Neural crest cell (in vitro differentiated cells): ENCODE measurements at places on chromosomes 1 and 21.

- DNase-seq: no peak
Measured at GRCh38 chr21:14917762-14918161, 147.0 kb downstream of the NRIP1 start.

DNA sequence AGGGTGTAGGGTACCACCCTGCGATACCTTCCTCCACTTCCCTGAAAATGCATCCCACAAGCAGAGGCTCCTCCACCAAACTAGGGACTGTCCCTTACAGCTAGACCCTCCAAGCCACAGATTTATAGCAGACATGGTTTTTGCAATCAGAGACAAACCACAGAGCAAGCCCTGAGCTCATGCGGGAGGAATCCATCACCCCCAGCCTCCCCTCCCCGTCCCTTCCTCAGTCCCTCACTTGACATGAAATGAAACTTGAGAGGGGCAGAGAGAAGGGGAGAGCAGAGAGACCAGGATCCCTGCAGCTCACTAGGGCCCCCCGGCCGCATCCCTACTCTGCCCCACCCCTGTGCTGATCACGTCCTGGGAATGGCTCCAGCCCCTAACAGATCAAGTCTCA is 94.9 kb downstream of the MRPL37 start:
- no peak for DNase-seq

GRCh38 chr1:5465281-5465711 is 526.9 kb downstream of the NPHP4 start:
- no peak for DNase-seq

DNA sequence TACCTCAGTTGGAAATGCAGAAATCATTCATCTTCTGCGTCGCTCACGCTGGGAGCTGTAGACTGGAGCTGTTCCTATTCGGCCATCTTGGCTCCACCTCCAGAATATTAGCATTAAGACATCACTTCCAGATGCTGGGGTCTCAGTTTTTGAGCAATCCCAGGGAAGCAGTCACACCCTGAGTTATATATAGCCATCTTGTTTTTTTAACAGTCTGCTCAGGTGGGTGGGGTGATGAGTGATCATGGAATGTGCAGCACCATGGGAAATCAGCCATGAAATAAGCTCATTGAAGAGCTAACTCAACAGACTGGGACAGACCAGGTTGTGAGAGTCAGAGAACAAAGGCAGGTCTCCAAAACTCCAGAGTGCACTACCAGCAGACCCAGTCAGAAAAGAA is 27.0 kb upstream of the HMGB4 start:
- DNase-seq: no peak

DNA sequence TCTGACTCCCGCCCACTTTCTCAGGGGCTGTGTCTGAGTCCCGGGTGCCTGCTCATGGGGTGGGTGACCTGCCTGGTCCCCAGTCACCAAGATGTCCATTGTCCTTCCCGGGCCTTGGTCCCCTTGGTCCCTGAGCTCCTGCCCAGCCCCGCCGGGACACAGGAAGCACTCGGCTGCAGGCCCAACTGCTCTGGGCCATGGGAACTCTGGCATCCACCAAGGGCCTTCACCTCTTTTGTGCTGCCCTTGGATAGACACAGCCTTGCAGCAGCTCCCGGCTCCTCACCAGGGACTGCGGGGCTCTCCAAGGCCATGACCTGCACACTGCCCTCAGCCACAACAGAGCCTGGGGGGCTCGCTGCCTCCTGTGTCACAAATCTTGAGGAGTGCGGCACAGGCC is 22.1 kb upstream of the MX1 start:
- DNase-seq: no peak

DNA sequence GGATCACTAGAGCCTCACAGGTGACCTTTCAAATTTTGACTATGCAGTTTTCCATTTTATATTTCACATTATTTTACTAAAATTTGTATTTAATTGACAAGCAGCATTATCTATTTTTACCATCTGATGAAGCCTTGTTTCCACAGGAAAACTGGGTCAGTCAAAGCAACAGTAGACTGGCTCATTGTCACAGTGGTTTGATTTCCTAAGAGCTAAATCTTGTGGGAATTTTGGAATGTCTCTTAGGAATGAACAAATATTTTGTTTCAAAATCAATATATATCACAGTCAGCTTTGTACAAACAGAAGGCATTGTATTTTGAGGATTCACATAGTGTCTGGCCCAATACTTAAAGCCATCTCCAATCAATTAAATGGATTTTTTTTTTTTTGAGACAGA is 152.6 kb upstream of the RNPC3 start:
- DNase-seq: no peak

DNA sequence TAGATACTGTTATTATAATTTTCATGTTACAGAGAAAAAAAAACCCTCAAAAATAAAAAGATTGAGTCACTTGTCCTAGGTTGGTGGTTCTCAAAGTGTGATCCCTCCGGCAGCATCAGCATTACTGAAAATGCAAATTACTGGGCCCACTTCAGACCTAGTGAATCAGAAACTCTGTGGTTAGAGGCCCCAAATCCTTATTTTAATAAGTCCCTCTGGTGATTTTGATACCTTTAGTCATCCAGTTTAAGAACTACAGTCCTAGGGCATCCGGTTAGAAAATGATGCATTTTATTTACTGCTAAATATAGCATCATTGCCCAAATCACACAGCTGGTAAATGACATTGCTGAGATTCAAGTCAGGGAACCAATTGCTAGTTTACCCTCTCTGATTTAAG is 203.7 kb upstream of the RUNX1 start:
- no peak for DNase-seq

GRCh38 chr21:46543306-46543705 is 61.6 kb downstream of the S100B start:
- DNase-seq: no peak

DNA sequence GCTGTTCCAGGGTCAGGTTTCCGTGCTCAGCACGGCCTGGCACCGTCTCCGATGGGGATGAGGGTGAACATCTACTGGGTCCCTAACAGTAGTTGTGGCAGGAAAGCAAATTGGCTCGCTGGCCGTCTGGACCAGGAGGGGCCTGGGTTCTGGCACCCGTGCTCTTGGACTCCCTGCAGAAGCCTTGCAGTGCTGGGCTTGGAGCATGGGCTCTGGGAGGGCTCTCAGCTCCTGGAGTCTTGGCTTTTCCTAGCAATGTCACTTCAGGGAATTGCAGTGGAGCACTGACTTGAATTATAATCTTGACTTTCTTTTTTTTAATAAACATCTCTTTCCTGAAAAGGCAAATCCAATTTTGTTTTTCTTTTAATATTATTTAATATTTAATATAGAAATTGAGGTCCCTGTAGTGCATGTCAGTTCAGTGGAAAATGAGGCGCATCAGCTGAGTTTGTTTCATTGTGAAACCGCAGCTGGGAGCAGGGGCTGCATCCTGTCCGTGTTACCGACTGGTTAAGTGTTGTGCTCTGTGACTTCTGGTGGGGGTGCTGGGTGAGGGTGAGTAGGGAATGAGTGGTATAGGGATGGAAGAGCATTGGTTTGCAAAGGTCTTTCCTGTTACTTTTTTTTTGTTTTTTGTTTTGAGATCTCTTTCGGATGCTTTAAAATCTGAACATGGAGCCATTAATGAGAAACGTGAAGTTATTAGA is 64.1 kb downstream of the PEX14 start:
- no peak for DNase-seq

DNA sequence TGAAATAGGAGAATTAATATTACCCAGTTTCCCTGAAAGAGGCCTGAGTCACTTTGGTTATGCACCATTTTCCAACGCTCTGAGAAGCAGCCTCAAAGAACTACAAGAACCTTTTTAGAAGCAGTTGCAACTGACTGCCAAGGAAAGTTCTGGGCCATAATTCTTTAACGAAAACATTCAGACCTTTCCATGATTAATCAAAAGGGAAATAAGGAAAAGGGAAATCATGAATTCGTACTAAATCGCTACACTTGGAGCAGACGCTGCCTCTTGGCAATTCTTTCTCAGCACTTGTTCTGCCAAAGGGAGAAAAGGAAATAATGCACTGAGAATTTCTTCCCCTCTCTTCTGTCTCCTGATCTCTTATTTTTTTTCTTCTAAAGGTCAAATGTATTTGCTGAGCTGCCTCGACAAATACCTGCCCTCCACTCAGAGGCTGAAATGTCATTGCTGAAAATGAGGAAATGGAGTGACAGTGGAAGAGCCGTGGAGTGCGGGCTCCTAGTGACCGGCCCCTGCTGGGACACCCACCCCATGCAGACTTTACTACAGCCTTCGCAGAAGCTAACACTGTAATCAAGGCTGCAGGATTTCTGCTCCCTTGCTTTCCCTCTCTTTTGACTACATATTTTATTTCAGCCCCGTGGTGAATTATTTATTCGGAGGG is 67.9 kb upstream of the GALNT2 start:
- DNase-seq: no peak

- DNase-seq: no peak
Measured at GRCh38 chr1:24639881-24640280, 3.2 kb upstream of the SRRM1 start.

DNA sequence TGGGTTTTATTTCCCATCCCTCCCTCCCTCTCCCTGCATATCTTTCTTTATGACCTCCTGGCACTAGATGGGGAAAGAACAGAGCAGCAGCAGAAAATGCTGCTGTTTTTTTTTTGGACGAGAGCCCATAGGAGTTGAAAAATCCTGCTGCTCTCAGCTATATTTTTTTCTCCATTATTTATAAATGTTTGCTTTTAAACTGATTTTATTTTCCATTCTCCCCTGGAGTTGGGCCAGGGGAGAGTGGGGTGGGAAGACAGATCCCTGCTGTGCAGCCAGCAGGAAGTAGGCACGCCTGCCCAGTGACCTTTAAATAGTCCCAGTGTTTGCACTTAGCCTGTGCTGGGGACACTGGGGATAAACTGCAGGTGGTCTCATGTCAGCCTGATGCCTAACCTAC is 17.4 kb downstream of the SFT2D2 start:
- no peak for DNase-seq

GRCh38 chr1:156914440-156914856 is 6.0 kb upstream of the LRRC71 start:
- DNase-seq: no peak

DNA sequence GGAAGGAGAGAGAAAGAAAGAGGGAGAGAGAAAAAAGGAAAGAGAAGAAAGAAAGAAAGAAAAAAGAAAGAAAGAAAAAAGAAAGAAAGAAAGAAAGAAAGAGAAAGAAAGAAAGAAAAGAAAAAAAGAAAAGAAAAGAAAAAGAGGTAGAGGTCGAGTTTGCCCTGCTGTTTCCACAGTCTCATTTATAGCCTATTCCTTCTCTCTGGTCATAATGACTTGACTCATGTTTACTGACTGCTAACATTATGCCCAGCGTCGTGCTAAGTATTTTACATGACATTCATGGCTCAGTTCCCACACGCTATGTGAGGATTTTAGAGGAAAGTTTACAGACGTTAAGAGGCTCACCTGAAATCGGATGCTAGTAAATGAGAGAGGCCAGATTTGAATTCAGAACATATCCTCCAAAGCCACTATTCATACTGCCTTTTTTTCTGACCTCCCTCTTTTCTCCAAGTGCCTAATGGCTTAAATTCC is 263.0 kb downstream of the TNR start:
- no peak for DNase-seq

GRCh38 chr1:6519491-6519934 is 28.0 kb upstream of the PLEKHG5 start:
- no peak for DNase-seq

- DNase-seq: no peak
Measured at GRCh38 chr1:169048043-169048442, 58.4 kb upstream of the ATP1B1 start.

DNA sequence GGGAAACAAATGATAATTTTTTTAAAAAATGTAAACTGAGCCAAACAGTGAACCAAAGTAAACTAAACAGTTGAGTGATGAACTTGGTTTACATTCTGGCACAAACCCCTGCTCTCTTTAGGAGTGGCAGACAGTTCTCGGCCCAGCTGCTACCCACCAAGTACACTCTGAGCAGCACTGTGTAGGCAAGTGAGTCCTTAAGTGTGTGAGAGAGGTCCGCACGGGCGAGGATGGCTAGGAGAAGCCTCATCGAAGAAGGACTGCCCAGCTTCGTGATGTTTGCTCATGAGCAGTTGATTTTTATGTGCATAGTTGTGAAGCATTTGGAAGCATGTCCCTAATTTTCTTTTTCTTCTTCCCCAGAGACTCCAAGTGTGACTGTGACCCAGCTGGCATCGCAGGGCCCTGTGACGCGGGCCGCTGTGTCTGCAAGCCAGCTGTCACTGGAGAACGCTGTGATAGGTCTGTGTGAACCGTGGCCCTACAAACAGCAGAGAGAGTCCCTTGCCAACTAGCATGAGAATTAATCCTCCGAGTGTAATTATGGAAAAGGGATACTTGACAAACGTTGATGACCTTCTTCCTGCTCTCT is 32.1 kb downstream of the LAMC2 start:
- DNase-seq: no peak

DNA sequence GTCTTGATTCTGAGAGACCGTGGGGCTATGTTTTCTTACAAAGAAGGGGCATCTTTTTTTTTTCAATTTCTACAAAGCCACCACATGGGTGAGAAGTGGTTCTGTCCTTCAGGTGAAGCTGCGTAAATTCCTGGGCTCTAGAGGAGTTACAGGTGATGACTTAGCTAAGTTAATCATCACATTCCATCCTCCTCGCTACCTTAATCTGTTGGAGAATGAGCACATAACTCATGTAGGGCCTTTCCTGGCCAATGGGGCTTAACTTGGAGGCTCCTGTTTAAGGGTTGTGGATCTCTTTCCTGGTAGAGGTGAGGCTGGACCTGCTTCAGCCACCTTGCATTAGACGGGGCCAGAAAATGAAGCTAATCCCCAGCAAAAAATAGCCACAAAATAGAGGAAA is 19.9 kb downstream of the REG4 start:
- no peak for DNase-seq

GRCh38 chr1:213438339-213438738 is 387.3 kb downstream of the RPS6KC1 start:
- no peak for DNase-seq

DNA sequence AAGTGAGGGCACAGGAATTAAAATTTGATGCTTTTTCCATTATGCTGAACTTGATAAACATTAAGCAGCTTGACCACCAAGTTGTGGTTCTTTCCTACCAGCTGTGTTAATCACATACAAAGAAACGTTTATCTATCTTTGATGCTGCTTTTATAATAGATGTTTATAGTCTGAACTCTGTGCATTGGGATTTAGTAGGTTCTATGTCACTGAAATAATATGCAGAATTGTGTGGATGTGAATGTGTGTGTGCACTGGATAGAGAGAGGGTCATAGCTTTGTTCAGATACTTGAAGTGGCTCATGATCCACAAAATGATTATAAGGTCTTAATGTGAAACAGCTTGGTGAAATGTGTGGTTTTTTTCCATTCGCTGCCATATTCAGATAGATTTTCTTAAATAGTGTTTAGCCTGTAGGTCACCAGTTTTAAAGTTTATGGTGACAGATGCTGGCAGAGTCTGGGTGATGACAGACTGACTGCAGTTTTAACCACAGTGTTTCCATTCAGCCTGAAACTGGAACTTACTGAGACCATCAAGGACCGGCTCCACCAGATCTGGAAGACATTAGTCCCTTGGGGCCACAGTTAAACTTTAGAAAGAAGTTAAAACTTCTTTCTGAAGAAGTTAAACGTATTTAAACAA is 10.2 kb downstream of the DDI2 start:
- no peak for DNase-seq

GRCh38 chr1:33098371-33098770 is 17.4 kb downstream of the AZIN2 start:
- no peak for DNase-seq

- DNase-seq: no peak
Measured at GRCh38 chr1:5970610-5971273, 21.5 kb downstream of the NPHP4 start.

- DNase-seq: no peak
Measured at GRCh38 chr1:225860107-225860506, 22.1 kb downstream of the TMEM63A start.

- DNase-seq: no peak
Measured at GRCh38 chr1:217230412-217230811, 400.5 kb downstream of the GPATCH2 start.
